Pancreas (tissue), 10 donors: ENCODE measurements at places on chromosomes 4 and X. TPM values are rescaled to one million over a fixed set of nuclear protein-coding genes. Genes with fewer than 3 reads are reported as not detected.

The GNRHR gene
- total RNA-seq: not detected

The DCAF12L2 gene
- total RNA-seq: not detected

The MAGEB2 gene
- not detected for total RNA-seq

The TRMT2B gene
- total RNA-seq: 7.9 TPM

The SRPX gene
- total RNA-seq: 17.3 TPM
